ENCODE measurements at places on chromosomes 7 and 10.

DNA sequence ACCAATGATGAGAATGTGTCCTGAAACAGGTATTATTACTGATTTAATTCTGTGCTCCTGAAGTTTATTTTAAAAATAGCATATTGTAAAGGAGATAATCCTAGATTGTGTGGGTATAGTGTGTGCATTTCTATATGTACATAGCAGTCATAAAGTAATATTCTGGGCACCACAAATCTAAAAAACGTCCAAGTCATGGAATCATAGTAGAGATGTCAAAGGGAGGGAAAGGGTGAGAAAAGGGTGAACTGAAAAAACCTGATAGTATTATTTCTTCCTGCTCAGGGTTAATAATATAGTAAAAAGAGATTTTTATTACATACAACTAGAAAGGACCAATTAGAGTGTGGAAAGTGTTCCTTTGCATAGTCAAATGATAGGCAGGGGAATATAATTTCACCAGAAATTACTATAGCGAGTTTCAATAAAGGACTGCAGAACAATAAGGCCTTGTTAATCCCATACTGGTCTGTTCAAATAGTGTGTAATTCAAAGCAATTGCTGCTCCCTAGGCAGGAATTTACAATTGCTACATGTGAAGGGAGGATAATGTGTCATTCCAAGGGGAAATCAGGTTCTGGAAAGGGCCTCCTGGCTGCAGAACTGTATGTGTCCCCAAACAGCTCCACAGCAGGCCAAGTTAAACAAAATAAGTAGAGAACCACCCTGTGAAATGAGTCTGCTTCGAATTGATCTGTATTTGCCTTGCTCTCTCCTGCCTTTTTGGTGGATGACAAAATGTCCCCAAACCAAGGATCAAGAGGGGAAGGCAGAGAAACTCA lies 42.5 kb upstream of the KMT2E start:
- DNase-seq = no peak

DNA sequence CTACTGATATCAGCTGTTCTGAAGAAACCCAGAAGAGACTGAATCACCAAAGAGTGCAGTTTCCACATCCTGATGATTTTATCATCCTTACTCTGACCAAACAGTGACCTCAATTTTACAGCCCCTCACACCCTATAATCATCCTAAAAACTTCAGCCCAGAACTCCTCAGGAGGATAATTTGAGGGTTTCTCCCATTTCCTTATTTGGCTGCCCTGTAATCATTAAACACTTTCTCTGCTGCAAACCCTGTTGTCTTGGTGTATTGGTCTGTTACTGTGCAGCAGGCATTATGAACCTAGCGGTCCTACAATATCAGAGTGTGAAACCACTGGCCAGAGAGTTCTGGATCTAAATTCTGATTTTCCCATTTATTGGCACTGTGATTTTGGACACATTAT lies 141.7 kb downstream of the PCLO start:
- DNase-seq = no peak

GRCh38 chr7:108376206-108376605 lies 80.0 kb downstream of the NRCAM start:
- DNase-seq = no peak

DNA sequence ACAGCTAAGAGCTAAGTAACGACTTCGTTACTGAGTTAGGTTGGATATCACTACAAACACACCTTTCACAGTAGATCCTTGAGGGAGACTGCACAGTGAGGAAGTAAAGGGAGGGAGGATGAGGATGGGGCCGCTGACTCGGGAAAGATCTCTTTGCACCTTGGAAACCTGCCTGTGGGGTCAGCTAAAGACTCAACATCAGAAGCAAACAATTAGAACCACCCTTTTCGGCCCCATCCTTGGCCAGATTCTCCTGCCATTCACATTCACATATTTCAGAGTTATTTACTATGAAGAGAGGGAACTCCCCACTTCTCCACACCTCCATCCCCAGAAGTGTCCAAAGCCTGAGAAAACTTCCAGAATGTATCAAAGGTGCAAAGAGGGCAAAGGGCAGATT lies 47.1 kb downstream of the CLEC2L start:
- no peak for DNase-seq

DNA sequence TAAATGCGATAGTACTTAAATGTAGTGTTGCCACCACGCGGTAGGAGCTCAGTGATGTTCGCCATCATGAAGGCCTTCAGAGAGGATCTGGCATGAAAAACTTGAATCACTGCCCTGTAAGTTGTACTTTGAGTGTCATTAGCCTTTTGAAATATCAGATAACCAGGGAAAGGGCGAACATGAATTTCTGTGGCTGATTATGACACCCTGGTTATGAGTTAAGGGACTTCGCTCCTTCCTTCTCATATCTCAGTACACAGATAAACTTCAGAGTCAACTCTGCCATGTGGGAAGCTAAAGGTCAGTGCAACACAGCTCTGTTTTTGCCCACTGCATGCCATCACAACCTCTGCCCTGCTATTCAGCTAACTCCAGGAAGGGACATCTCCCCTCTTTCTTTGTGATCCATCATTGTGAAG lies 8.9 kb upstream of the ACSL5 start:
- DNase-seq = no peak

DNA sequence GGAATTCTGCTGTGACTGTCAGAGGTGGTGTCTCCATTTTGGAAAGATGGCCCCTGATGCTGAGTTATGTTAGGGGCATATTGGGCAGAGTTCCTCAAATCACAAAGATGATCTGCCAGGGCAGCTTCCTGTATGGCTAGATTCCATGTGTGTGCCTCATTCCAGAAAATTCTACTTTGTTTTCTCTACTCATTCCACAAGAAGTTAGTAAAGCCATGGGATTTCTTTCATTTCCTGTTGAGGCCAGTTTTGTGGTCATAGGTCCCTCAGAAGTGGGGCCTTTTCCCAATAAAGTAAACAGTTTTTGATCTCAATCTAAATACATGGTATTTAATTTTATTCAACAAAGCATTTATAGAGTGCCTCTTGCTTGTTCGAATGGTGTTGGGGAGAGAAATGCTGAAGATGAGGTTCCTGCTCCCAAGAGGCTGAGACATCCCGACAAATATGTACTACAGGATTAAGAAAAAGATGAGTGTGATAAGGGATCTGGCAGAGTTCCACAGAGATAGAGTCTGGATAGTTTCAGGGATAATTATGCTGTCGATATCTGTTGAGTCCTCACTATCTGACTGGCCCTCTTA lies 33.0 kb downstream of the MINDY4 start:
- no peak for DNase-seq

DNA sequence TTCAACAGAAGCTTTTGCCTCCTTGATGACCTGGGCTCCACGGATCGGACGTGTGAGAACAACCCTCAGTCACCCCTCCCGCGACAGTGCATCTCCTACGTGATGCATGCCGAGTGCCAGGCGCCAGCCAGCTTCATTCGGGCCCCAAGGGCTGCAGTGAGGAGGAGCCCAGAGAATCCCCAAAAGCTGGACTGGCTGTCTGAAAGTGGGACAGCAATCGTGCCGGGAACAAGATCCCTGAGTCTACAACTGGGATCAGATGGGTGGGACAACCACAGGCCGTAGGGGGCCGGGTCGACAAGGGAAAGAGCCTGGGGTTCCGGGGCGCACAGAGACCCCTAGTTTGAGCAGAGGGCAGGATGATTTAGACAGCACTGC lies 27.2 kb downstream of the EBF3 start:
- DNase-seq = no peak

Measured in activated gamma-delta T cell treated with Interleukin-2 at 50 U/mL for 16 hours (primary cell).